Pancreas (tissue), 10 donors: ENCODE measurements at places on chromosomes 3 and 15.

GRCh38 chr15:60961541-60962485 is 267.3 kb downstream of the RORA start:
- DNase-seq = no peak

DNA sequence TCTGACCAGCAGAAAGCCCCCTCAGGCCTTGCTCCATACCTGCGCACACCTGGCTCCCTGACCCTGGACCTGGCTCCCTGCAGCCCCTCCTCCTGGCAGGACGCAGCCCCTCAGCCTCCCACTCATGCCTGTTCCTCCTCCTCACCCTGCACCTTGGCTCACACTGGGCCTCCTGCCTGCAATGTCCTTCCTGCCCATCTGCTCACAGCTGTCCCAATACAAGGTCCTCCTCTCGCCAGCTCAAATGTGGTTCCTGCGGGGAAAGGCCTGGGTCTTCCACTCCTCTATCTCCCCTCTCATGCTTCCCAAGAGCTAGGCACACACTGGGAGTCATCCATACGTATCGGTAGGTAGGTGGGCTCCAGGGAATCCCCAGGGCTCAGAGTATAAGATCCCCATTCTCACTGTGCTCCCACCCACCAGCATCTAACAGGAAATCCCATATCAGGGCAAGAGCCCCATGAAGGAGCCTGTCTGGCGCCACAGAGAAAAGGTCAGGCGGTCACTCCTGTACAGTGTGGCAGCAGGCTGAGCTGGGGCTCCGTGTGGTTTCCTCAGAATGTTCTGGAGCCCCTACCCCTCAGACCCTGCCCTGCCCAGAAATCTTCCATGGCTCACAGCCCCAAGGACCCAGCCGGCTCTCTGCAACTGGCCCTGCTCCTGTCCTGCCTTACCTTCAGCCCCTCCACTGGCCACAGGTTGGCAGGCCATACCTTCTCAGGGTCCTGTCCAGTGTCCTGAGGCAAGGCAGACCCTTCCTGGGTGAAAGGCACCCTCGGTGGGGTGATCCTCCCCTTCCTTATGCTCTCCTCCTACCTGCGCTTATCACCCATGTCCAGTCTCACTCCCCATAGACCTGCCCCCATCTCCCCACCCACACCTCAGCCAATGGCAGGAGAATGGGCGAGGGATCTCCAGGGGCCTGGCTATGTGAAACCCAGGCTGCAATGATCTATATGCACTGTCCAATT is 10.9 kb downstream of the PLCD1 start:
- DNase-seq = no peak

GRCh38 chr3:53890726-53891475 is 758 bp downstream of the SELENOK start:
- DNase-seq = peak; percentile 40

GRCh38 chr15:28014623-28015200 is 84.4 kb downstream of the OCA2 start:
- DNase-seq = no peak

- no peak for DNase-seq
These were observed 30.7 kb upstream of the IP6K2 start for GRCh38 chr3:48747706-48748105.

DNA sequence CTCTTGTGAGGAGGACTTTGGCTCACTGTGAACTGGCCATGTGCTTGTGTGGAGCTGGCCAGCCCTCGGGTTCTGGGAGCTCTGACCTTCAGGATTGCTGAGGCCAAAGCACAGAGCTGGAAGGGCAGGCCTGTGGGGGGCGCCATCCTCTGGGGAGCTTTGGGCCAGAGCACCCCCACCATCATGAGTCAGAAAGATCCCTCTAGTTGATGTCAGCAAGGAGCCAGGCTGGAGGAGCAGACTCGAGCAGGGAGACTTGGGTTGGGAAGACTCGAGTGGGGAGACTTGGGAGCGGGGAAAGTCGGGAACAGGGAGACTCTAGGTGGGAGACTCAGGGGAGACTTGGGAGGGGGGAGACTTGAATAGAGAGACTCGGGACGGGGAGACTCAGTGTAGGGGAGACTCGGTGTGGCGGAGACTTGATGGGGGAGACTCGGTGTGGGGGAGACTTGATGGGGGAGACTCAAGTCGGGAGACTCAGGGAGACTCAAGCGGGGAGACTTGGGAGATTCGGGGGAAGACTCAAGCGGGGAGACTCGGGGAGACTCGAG is 37.7 kb upstream of the PLXNA1 start:
- no peak for DNase-seq

- DNase-seq = no peak
These were observed 116.6 kb downstream of the NTRK3 start for GRCh38 chr15:88139936-88140335.

DNA sequence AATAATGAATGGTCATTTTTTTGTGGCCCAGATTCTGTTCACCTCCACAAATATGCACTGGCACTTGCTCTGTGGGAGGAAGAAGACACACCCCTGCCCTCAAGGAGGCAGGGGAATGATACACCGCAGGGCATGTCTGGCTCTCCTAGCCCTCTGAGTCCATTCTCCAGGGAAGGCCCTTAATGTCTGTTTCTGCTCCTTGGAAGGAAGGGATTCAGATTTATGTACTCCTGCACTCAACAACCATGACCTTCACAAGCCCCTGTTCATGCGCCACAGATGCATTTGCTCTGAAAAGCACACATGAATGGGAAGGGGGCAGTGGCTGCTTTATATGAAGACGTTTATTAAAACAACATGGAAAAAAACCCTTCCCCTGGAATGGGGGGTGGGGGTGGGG is 333.8 kb downstream of the EPHB1 start:
- DNase-seq = no peak

DNA sequence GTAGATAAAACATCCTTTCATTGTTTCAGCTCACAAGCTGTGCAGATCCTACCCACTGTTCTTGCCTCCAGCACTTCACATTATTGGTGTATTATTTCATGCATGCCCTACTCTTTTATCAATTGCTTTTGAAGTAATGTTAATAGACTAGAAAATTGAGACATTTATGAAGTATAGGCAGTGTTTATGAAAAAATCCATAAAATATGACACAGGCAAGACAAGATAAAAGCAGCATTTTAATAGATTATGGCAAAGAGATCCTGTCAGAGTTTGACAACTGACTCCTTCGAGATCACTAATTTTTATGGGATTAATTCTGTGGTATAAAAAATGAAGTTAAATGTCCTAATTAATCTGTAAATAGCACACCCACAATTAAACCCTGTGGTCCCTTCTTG is 217.2 kb upstream of the NANOGP8 start:
- DNase-seq = no peak

- no peak for DNase-seq
These were observed 50.3 kb downstream of the ABTB1 start for GRCh38 chr3:127723011-127723567.

- DNase-seq = peak; percentile 72
These were observed 1.6 kb downstream of the MPI start for GRCh38 chr15:74891469-74891868.

- no peak for DNase-seq
These were observed 106.6 kb downstream of the TGFBR2 start for GRCh38 chr3:30712991-30713390.

DNA sequence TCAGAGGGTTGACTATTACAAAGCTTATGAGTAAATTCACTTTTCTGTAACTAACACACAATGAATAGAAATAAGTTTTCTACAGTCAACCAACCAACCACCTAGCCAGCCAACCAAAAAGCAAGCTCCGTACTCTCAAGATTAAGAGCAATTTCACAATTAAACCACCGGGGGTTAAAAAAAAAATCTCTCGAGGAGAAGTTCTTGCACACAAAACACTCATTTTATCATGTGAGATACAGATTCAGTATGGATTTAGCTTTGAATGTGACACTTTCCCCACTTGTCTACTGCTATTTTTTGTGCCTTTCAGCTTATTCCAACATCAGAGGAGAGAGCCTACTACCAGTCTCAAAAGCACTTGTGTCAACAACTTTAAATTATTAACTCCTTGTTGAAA is 135.3 kb downstream of the SV2B start:
- DNase-seq = no peak
